ENCODE measurements at places on chromosomes 6 and 20.
A peak's percentile ranks its signal among the peaks of the same experiment; 100 is the strongest.

GRCh38 chr20:59082077-59082740 is 39.6 kb upstream of the PRELID3B start:
- DNase-seq, result no peak

GRCh38 chr20:24934716-24935115 is 14.4 kb upstream of the CST7 start:
- no peak for DNase-seq

DNA sequence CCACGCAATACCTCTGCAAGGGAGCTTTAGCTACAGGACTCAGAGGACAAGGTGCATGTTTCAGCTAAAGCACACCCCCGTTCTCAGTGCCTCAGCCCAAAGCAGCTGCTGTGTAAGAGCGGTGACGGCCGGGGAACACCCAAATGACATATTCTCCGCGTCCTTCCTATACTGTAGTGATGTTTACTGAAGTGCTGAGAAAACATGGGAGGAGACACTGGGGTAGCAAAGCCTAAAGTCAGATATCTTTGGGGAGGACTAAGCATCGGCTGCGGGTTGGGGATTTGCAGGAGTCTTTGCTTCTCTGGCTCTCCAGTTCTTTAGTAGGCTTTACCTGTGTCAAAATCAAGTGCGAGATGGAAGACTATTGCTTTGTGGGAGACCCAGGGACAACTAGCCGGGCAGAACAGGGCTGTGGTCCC is 1.7 kb downstream of the SLC22A23 start:
- DNase-seq, result peak; percentile 36

- no peak for DNase-seq
Measured at GRCh38 chr20:5215672-5216304, 89.0 kb downstream of the CDS2 start.

GRCh38 chr6:168106633-168107005 is 27.6 kb upstream of the FRMD1 start:
- no peak for DNase-seq

GRCh38 chr6:6007366-6008088 is 802 bp upstream of the NRN1 start:
- DNase-seq, result no peak
